NCI-H1048 (cell line): ENCODE measurements at places on chromosomes 3 and 15.
A peak's percentile ranks its signal among the peaks of the same experiment; 100 is the strongest.

- DNase-seq, result no peak
Measured at GRCh38 chr3:57745101-57745500, 11.0 kb upstream of the SLMAP start.

DNA sequence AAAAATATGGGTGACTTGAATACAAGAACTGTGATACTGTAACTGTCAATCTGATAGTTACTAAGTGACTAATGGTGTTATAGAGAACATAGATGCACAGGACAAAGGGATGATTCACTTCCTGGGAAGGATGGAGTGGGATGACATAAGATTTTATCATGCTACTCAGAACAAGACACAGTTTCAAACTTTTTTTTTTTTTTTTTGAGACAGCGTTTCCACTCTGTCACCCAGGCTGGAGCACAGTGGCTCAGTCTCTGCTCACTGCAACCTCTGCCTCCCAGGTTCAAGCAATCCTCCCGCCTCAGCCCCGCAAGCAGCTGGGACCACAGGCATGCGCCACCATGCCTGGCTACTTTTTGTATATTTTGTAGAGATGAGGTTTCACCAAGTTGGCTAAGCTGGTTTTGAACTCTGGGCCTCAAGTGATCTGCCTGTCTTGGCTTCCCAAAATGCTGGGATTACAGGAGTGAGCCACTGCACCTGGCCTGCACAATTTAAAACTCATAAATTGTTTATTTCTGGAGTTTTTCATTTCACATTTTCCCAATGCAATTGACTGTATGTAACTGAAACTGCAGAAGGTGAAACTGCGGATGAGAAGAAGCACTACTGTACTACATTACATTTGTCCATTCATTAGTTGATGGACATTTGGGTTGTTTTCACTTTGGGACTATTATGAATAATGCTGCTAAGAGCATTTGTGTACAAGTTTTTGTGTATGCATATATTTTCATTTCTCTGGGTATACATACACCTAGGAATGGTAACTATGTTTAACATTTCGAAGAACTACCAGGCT is 40.6 kb downstream of the ADIPOQ start:
- DNase-seq, result no peak

GRCh38 chr3:105375750-105376511 is 9.2 kb downstream of the ALCAM start:
- DNase-seq, result no peak

DNA sequence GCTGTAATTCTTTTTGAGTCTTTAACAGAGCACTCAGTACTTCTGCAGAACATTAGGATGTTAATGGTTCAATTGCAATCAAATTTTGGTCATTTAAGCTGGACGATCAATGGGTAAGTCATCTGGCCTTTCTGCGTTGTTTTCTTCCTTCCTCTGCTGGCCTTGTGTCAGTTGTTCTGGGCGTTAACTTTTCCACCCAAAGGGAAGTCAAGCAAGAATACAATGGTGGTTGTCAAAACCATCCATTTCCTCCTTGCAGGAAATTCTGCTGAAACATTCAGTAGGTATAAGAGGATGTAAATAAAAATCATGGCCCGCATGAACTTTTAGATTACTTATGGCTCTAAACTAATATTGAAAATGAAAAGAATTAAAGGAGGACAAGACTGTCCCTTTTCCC is 584.0 kb downstream of the GRM7 start:
- no peak for DNase-seq

DNA sequence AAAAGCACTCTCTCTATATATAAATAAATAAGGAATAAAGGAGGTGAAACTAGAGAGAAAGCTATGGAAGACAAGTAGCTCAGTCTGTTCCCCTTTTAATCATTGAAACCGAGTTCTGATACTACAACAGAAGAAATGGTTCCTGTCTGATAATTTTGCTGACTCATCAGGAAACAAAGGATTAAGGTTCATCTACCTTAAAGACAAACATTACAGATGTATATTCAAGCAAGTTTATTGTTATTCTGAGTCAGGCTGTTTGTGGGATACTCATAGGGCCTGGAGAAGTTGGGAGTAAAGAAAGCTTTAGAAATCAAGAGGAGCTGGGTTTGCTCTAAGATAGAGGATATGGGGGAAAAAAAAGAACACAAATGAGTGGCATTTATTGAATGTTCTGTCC is 566.0 kb downstream of the ROBO2 start:
- no peak for DNase-seq

GRCh38 chr3:57227204-57227929 is at the start of gene APPL1:
Gene APPL1, plus strand, starts transcription at chr3:57227729. Its CDS starts 155 bp downstream, at chr3:57227884.
- DNase-seq, result peak; percentile 65

GRCh38 chr15:68629519-68630210 is 50.9 kb downstream of the CORO2B start:
- DNase-seq, result no peak

- DNase-seq, result no peak
Measured at GRCh38 chr3:158908187-158908734, 106.4 kb downstream of the MFSD1 start.

DNA sequence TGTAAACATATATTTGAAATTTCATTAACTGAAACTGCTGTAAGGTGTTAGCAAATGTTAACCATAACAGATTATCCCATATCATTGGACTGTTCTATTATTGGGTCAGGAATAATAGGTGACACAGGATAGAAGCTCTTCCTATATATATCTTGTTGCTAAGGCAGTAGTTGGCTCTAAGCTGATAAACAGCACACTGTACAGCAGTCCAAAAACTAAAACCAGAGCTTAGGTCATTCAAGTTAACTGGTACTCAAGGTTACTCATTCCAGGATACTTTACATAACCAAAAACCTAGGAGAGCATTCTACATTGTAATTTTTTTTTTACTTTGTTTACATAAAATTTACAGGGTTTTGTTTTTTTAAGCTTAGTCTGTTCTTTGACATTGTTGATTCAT is 8.9 kb downstream of the DNAJC19 start:
- no peak for DNase-seq

DNA sequence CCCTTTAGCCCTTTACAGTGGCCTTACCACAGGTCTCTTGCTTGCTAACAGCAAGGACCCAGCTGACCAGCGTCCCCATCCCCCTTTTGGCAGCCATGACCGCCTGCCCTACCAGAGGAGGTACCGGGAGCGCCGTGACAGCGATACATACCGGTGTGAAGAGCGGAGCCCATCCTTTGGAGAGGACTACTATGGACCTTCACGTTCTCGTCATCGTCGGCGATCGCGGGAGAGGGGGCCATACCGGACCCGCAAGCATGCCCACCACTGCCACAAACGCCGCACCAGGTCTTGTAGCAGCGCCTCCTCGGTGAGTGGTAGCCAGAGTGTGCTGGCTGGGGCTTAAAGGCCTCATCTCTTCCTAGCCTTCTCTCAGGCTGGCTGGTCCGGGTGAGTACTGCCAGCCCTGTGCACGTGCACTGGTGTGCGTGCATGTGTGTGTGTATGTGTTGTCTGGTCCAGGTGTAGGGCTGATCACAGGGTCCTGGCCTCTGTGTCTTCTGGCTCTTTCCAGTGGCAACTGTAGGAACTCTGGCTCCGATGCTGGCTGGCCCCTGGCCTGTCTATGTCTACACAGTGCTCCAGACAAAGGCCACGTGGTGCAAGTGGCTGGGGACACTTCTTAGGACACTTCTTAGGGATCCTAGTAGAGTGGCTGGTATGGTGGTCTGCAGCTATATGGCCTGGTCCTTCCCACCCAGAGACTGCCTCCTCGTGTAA is 4.4 kb downstream of the CLK3 start:
- no peak for DNase-seq

- no peak for DNase-seq
Measured at GRCh38 chr3:11053926-11054503, 61.5 kb downstream of the SLC6A1 start.

DNA sequence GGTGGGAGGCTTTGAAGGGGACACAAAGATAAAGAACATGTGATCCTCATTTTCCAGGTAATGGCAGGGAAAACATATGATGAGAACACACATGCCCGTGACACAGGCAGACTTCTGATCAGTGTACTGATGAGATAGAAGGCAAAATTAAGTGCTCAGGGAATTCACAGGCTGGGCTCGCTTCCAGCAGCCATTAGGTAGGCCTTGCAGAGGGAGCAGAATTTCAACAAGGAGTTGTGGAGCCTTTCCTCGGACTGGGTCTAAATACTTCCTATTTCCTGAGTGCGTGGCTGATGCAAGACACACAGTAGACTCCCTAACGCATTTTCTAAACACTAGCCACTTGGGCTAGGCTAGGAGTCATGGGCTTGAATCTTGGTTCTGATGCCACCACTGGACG is 74.0 kb upstream of the ETV5 start:
- DNase-seq, result no peak

GRCh38 chr3:141412936-141413354 is 44.6 kb downstream of the ZBTB38 start:
- DNase-seq, result no peak

- no peak for DNase-seq
Measured at GRCh38 chr15:87619161-87619960, 637.2 kb downstream of the NTRK3 start.

DNA sequence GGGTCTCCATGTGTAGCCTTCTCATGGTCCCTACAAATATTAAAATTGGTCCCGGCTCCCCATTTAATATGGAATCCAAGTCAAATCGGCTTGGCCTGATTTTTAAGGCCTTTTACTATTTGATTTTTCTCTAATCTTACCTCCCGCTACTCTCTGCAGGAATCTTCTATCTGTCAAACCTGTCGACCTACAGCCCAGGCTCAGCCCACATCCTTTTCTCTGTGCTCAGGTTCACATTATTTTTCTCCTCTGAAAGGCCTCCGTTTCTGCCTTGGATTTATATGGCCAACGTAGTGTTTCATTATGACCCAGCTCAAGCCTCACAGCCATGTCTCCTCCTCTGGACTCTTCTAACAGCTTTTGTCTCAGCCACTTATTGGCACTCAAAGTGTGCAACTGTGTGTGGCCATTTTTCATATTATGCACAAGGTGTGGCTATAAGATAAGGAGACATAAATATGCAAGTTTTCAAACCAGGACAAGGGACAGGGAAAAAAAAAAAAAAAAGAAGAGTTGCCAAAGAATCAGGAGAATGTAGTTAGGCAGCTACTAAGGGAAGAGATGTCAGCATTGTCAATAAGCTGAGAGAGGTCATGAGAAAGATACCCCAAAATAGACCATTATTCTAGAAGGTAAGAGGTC is 2.1 kb upstream of the GLCE start:
- DNase-seq, result no peak

- DNase-seq, result no peak
Measured at GRCh38 chr3:69825446-69825845, 86.2 kb downstream of the MITF start.

- DNase-seq, result no peak
Measured at GRCh38 chr3:15923640-15924405, 126.0 kb upstream of the ANKRD28 start.

GRCh38 chr15:45123397-45123796 is 6.3 kb downstream of the DUOXA1 start:
- no peak for DNase-seq
